ENCODE measurements at places on chromosomes 2 and 18.
A peak's percentile ranks its signal among the peaks of the same experiment; 100 is the strongest.

DNA sequence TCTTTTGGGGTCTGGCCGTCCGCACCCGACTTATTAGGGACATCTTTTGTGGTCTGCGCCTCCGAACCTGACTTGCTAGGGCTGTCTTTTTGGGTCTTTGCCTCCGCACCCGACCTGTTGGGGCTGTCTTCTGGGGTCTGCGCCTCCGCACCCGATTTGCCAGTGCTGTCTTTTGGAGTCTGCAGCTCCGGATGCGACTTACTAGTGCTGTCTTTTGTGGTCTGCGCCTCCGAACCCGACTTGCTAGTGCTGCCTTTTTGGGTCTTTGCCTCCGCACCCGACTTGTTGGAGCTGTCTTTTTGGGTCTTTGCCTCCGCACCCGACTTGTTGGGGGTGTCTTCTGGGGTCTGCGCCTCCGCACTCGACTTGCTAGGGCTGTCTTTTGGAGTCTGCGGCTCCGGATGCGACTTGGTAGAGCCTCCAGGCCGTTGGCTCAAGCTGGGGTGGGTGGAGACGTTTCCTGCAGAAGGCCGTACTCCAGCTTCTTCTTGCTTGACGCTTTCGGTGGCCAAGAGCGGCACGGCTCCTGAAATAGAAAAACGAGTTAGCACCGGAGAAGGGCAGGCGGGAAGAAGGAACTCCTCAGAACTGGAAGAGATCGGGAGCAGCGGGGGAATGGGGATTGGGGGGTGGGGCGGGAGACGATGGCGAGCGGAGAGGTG lies 498 bp downstream of the TGOLN2 start:
- DNase-seq: peak; percentile 37

DNA sequence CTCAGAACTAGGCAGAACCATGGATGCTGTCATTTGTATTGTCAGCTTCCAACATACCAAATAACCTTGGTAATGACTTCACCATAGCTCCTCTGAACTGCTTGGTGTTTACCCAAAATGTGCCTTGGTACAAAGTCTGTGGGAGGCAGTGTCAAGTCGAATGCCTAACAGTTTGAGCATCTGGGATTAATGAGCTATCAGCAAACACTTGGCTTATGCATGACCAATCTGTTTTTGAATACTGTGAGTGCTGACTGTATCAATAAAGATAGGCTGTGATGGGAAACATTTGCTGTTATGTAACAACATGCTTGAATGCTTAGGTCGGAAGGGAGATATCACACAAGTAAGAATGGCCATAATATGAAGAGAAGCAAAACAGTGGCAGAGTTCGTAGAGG lies 455.4 kb downstream of the CMPK2 start:
- DNase-seq: no peak

DNA sequence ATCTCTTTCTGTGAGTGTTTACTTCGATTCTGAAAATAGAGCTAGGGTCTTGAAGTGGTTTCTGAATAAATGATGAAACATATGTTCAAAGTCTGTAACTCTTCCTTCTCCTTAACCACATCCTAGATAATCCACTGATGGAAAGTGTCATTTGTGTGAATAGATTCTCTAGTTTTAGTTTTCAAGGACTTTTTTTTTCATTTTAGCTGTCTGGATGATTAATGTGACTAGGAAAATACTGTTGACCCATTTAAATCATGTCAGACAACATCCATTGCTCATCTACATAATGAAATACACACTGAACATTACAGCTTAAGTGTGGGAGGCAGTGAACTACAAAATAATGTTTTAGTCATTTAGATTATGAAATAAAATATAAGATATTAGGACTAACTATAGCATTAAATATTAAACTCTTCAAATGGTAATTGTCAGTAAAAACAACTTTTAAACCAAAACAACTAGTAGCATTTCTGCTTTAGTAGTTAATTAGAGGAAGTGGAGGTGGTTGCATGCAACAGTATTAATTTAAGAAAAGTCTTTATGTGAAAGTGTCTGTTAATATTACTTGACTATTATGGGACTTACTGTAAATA lies 39.1 kb upstream of the DLX1 start:
- DNase-seq: no peak

GRCh38 chr2:69911985-69912563 lies 2.8 kb upstream of the MXD1 start:
- DNase-seq: no peak

DNA sequence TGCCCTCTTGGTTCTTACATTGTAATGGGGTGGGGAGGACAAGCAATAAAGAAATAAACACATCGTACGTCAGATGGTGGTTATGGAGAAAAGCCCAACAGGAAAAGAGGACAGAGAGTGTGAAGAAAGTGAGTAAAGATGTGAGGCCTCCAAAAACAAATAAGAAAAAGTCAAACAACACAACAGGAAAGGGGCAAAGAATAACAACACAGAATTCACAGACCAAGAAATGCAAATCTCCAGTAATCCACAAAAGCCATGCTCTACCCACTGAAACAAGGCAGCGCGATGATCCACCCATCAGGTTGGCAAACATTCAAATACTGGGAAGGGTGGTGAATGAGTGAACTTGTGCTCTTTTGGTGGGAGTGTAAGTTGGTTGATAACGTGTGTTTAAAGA lies 16.7 kb upstream of the DUSP2 start:
- no peak for DNase-seq

GRCh38 chr18:39326772-39327171 lies 1761.2 kb upstream of the CELF4 start:
- no peak for DNase-seq

DNA sequence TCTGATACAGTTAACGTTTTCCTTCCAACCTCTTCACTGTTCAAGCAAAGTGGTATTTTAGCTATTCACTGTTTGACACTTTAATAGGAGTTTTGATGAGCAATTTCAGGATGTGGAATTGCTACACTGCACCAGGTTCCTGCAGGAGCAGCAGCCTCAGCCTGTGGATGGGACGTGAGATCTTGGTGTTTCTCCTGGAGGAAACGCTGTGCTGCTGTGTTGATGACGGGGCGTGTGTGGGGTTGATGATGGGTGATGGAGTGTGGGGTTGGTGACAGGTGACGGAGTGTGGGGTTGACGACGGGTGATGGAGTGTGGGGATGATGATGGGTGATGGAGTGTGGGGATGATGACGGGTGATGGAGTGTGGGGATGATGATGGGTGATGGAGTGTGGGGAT lies 98.9 kb downstream of the RTP5 start:
- DNase-seq: no peak

DNA sequence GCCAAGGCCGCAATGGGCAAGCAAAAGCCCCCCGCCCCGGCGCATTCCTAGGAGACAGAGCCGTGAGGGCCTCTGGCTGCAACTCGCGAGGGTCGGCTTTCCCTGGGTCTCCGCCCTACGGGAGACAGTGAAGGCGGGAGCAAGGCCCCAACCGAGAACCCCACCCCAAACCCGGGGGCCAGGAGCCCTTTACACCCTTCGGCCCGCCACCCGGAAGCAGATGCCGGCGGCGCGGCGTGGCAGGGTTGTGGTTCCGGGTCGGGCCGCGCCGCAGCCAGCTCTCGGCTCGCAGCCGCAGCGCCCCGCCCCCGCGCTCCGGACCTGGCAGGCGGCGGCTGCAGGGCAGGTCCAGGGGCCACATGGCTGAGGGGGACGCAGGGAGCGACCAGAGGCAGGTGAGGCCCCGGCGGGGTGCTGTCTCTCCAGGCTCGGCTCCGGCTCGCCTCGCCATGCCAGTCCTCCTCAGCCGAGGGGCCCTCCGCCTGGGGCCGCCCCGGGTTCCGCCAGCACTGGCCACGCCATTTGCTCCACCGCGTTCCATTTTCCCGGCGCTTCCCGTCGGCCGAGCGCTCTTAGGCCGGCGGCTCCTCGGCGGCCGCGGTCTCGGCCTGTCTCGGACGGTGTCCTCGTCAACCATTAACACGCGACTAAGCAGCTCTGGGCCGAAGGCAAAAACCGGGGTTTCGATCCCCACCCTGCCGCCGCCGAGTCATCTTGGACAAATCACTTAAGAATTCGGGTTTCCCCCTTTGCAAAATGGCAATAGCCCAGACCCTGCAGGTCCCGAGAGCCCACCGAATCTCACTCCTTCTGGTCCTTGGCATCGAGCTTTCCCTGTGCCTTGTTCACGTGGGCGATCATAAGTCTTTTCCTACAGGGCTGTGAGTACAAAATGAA lies at the start of gene IMPACT:
TSS of gene IMPACT (plus strand) at position 273 of the 897 bp plus-strand sequence. CDS start at position 360, 87 bp downstream.
- DNase-seq: peak; percentile 55

DNA sequence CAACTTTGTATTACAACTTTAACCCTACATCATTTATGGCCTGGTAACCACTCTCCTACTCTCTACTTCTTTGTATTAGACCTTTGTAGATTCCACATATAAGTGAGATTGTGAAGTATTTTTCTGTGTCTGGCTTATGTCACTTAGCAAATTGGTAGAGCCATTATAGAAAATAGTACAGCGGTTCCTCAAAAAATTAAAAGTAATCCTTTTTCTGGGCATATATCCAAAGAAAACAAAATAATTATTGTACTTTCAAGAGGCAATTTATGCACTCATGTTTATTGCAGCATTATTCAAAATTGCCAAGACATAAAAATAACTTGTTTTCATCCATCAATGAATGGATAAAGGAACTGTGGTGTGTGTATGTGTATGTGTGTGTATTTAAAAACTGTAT lies 537.5 kb upstream of the FSIP2 start:
- DNase-seq: no peak

GRCh38 chr2:205607146-205607545 lies 75.2 kb upstream of the NRP2 start:
- DNase-seq: no peak

DNA sequence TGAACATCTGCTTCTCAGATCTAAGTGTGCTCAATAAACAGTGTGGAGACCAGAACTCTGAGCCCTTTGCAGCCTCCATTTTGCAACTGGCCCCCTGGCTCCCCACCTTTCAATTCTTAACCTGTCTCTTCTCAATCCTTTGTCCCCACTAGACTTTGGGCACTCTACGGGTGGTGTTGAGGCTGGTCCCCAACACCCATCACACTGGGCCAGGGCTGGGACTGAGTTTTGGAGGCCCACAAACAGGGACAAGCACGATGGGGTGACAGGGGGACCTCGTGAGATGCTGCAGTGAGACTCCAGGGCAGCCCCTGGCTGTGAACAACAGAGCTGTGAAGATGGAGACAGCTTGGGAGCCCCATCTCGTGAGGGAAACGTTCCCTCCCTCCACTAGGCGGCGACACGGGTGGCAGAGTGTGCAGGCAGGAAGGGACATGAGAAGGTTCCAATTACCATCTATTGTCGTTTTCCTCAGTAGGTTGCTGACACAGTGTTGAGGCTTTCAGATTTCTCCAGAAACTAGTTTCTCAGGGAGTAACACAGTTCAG lies 1.2 kb downstream of the ANKMY1 start:
- DNase-seq: no peak

DNA sequence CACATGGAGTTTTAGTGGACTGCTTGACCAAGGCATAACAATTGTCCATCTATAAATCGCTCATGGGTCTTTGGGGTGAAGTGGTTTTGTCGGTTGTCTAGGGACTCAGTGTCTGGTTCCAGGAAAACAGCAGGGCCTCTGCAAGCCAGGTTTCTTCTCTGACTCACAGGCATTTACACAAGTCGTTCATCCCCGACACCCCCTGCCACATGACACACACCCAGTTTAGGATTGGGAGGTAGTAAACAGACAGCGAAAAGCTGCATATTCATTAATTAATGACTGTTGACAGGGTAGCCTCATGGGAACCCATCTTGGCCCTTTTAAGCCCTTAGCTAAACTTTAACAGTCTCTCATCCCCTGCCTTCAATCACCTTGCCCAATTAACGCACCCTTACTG lies 194.8 kb upstream of the ACVR2A start:
- DNase-seq: no peak

DNA sequence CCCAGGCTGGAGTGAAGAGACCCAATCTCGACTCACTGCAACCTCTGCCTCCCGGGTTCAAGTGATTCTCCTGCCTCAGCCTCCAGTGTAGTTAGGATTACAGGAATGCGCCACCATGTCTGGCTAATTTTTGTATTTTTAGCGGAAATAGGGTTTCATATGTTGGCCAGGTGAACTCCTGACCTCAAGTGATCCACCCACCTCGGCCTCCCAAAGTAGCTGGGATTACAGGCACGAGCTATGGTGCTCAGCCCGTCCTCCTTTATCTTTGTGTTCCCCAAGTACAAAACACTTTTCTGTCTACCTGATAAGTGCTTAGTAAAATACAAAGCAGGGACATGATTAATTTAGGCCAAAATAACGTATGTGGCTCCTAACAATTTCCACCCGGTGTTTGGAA lies 91.2 kb upstream of the STK17B start:
- no peak for DNase-seq
